NB4 (cell line): ENCODE measurements at places on chromosomes 1 and 21.

GRCh38 chr1:42797414-42797813 is 12.6 kb downstream of the TMEM269 start:
- DNase-seq = no peak

- no peak for DNase-seq
Observed at GRCh38 chr1:202578001-202578504, 132.2 kb downstream of the SYT2 start.

DNA sequence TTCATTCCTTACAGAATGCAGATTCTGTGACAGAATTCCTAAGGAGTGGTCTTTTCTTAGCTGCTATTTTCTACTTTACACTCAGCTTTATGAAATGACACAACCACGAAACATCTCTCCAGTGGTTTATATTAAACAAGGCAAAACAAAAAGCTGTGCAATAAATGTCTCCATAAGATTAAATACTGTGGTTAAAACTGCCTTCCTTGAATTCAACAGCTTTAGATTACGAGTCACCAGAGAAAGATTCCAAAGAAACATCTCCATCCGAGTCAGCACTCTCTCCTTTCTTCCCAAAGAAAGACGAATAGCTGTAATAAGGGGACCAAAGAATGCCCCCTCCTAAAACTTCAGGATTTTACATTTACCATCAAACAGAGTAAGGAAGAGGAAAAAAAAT is 4.6 kb upstream of the C1orf87 start:
- no peak for DNase-seq

- DNase-seq = no peak
Observed at GRCh38 chr1:218624052-218624451, 278.9 kb downstream of the TGFB2 start.

DNA sequence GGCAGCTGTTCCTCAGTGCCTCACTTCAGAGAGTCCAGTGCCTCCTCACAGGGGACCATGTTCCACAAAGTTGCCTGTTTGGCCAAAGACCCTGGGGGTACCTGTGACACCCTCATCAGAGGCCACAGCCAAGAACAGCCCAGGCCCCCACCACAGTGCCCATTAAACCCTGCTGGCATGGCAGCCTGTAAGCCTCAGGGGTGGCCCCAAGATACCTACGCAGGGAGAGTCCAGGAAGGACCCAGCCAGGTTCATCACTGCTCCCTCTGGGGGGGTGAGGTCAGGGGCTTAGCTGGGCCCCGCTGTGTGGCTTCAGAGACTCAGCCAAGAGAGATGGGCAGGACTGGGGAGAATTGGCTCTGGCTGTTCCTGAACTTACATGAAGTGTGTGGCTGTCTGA is 19.1 kb upstream of the PRDM16 start:
- no peak for DNase-seq

GRCh38 chr1:1430114-1430982 is 5.1 kb upstream of the VWA1 start:
- no peak for DNase-seq

- no peak for DNase-seq
Observed at GRCh38 chr1:116153692-116154031, 42.5 kb downstream of the MAB21L3 start.

- peak; percentile 77 for DNase-seq
Observed at GRCh38 chr1:59367301-59368007, 70.6 kb downstream of the FGGY start.

DNA sequence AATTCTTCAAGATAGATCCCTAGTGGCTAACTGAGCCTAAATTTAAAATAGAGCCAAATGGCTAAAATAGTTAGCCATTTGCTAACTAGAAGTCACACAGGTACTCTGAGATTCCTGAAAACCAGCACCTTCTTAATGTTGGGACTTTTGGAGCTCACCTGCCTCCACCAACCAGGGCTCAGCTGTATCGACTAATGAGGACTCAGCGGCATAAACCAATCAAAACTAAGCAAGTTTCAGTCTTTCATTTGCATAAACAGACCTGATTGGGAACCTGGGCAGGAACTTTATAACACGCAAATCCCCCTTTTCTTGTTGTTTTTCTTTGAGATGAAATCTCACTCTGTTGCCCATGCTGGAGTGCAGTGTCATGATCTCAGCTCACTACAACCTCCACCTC is 28.5 kb downstream of the TNFRSF9 start:
- DNase-seq = no peak

DNA sequence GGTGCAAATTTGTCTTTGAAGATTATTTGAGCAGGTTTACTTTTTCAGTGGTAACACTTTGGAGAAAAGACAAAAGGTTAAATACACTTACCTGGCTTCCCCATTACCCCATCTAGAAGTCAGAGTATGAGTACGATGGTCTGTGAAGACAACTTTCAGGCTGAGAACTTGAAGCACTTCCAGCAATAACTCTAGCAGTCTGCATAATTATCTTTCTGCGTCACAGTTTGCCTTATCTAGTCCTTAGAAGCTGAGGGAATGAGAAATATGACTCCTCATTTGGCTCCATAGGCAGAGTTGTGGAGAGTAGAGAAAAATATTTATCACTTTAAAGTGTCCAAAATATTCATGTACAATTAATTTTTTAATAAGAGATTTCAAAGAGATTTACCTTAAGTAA is 323.4 kb upstream of the CAMK1G start:
- DNase-seq = no peak

DNA sequence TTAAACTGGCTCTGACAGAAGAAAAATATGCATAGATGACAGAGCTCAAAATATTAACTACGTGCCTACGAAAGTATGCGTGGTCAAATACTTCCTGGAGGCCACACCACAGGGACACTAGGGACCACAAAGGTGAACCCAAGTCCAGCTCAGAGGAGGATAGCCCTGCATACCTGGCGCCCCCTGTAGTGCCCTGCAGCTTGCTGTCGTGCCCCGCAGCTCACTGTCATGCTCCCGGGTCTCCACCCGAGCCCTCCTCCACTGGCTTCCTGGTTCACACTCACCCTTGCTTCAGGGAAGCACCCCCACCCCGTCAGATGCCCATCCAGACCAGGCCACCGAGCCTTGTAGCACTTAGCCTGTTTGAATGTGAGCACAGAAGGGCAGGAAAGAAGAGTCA is 16.7 kb upstream of the NADK start:
- DNase-seq = no peak

- DNase-seq = no peak
Observed at GRCh38 chr1:202243006-202243405, 49.4 kb downstream of the LGR6 start.

- no peak for DNase-seq
Observed at GRCh38 chr1:45762291-45762690, 11.8 kb upstream of the IPP start.

GRCh38 chr1:4050998-4051397 is 150.9 kb upstream of the C1orf174 start:
- DNase-seq = no peak

DNA sequence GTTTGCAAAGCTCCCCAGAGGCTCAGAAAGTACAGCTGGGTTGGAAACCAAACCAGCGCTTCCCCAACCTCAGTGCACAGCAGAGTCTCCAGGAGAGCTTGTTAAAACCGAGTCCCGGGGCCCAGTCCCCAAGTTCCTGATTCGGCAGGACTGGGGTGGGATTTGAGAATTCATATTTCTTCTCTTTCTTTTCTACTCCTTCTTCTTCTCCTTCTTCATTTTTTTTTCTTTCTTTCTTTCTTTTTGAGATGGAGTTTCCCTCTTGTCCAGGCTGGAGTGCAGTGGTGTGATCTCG is 136.8 kb downstream of the PGBD5 start:
- peak; percentile 34 for DNase-seq

GRCh38 chr1:2974701-2975301 is 46.5 kb upstream of the ACTRT2 start:
- DNase-seq = no peak

DNA sequence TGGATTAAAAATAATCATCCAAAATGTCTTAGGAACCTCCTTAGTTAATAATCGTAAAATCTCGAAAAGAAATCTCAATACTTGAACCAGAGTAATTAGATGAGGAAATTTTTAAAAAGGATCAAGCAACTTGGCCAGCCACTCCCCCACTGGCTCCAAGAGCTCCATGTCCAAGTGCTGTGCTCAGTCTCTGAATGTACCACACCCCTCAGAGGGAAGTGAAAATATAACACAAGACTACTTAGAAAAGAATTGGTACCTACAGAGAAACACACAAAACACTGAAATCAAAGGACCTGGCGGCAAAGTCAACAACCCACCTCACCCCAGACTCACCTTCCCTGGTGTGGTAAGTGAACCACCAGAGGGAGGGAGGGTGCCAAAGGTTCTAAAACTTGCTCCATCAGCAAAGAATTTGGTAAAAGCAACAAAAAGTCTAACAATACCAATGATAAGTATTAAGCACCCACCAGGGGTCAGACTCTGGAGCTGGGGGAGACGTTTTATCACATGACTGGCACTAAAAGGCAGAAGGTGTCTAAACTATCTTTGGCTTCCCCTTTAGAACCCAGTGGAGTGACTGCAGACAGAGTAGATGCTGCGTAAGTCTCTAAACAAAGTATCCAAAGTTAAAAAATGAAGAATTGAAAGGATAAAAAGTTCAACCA is 14.0 kb downstream of the LBR start:
- no peak for DNase-seq

DNA sequence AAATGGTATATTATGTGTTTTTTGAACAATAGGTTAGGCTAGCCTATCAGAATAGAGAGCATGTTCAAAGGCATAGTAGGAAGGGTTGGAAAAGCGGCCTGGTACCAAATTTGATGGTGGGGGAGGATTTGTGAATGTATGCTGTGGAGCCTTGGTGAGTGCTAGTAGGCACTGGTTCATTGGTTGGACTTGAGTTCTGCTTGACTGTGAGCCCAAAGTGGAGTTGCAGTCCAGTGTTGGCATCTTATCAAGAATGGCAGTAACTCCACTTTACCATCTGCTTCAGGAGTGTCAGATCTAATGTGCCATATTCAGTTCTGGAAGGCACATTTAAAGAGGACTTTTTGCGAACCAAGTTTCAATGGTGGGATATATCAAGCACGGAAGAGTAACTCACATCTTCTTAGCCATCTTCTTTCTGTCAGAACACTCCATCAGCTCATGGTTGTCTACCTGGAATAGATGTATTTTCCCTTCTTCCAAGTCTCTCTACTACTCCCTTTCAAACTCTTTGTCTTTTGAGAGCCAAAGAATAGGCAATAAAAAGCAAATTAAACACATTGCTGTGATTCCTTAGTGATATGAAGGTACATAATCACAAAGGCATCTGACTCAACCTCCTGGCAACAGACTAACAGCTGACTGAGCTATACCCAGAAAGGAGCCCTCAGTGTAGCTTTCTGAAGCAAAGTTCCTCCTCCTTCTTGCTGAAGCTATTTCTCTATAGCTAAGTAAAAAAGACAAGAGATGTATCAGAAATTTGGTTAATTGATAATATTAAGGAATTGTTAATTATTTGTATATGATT is 21.7 kb downstream of the LRRC8B start:
- DNase-seq = no peak

DNA sequence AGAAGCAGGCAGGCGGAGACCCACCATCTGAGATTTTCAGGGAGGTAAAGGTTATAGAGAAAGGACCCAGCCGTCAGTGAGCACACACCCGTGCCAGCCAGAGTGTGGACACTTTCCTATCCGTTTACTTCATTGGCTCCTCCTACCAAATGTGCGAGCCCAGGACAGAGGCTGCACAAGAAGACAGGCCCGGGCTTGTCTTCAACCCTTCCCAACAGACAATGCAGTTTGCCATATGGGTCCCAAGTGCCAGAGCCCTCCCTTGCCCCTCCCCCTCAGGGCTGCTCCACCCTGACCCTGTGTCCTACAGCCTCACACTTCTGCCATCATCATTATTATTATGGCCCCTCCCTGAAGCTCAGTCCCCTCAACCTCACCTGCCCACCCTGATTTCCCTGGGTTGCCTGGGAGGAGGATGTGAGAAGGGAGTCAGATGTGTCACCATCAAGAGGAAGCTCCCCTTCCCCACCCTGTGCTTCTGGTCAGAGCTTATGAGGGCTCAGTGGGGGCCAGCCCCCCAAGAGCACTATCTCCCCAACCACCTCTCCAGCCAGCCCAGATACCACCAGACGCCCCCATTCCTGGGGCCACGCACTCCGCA is 9.4 kb downstream of the LAPTM5 start:
- no peak for DNase-seq

DNA sequence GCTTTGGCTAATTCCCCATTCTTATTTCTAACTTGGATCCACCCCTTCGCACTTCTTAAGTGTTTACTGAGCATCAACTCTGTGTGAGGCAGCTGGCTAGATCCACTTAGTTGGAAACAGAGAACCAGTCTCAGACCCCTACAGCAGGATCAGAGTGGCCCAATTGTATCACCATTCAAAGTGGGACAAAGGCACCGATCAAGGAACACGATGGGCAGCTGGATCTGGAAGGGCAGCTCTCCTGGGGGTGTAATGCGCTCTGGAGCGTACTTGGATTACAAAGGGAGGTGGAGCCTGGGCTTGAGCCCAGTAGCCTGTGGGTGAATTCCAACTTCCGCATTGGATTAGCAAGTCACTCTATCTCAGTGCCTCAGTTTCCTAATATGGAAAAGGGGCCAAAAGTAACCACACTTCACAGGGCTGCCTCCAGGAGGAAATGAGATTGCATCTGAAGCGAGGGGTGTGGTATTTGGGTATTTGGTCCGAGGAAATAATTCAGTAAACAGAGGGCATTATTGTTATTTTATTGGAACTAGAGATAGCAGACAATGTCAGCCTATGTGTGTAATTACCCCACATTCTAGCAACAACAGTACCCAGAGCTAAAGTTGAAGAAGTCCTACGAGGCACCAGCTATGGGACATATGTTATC is 11.9 kb downstream of the ECE1 start:
- DNase-seq = no peak

DNA sequence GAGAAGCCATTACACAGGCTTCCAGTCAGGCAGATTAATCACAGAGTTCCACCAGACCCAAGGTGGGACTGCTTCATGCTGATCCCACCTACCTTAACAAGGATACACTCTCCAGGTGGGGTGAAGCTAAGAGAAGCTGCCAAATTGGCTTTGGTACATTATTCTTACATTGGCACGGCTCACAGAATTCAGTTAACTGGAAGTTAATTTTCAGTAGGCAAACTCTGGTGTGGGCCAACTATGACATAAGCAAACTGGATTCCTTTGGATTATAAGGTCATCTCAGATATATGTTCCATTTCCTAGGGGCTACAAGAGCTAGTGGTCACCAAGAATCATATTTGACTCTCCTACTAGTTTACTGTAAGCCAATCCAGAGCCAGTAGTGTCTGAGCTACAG is 448.8 kb upstream of the BEND5 start:
- DNase-seq = no peak

- DNase-seq = no peak
Observed at GRCh38 chr1:186456729-186457255, 4.1 kb downstream of the PDC start.

- DNase-seq = no peak
Observed at GRCh38 chr1:203537806-203538464, 44.0 kb downstream of the OPTC start.

DNA sequence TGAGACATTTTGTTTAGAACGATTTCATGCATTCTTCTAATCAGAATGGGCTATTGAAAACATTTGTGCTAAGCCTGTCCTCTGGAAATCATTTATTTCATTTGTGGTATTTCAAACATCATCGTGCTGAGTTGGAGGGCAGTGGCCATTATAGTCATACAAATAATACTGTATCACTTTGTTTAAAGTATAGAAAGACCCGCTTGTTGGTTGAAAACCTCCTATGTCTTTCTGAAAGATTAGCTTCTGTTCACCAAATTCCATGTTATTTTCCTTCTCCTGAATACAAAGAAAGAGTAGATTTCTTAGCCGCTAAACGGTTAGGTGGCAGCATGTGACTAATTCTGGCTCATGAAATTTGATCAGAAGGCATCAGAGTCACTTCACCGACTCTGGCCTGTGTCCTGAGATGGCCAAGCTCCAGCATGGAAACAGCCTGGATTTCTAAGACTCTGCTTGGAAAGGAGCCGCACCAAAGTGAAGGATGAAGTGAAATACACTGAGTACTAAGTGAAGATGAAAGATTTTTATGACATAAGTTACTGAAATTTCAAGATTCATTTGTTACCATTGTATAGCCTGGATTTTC is 355.1 kb downstream of the USP25 start:
- DNase-seq = no peak
